Fibroblast of skin of abdomen (primary cell): ENCODE measurements at places on chromosomes 3 and 15.

GRCh38 chr3:194991338-194991654, 279.7 kb downstream of the XXYLT1 start:
- DNase-seq: no peak

GRCh38 chr3:81580355-81580754, 181.1 kb downstream of the GBE1 start:
- DNase-seq: no peak

GRCh38 chr3:44186111-44186672, 55.5 kb upstream of the TOPAZ1 start:
- no peak for DNase-seq

- no peak for DNase-seq
Observed at GRCh38 chr3:135352213-135352612, 557.2 kb downstream of the EPHB1 start.

GRCh38 chr3:13137941-13138832, 65.0 kb upstream of the IQSEC1 start:
- DNase-seq: no peak

DNA sequence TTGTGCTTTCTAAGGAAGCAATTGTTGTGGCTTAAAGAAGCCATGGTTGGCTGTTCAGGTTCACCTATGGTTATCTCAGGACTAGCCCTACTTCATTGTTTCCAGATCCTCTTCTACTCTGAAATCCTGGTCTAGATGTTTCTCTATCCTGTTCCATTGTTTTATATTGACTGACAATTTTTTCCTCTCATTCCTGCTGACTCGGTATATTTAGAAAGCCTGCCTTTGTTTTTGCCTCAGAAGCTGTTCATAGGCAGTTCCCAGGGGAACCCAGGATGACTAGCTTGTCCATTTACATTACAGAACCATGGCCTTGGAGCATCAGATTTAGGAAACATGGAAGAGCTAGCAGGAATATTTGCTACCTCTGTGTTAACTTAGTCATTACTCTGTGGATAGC, 64.0 kb downstream of the SLC9C1 start:
- DNase-seq: no peak

DNA sequence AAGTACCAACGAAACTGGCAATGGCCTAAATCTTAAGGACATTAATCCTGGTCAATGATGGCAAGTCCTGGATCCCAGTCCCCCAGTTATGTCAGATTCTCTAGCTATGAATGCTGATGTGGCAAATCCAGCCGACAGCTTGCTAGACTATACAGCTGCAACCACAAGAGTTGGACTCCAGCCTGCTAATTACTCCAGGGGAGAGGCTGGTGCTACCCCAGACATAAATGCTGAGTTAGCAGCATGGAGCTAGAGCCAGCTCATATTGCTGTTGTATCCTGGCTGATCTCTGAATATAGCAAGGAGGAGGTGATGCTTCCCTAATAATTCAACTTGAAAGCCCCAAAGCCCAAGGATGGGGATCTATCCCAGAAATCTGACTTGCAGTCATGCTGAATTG, 207.1 kb downstream of the LRRN1 start:
- DNase-seq: peak; percentile 34

- no peak for DNase-seq
Observed at GRCh38 chr3:129346695-129347457, 68.2 kb downstream of the HMCES start.

DNA sequence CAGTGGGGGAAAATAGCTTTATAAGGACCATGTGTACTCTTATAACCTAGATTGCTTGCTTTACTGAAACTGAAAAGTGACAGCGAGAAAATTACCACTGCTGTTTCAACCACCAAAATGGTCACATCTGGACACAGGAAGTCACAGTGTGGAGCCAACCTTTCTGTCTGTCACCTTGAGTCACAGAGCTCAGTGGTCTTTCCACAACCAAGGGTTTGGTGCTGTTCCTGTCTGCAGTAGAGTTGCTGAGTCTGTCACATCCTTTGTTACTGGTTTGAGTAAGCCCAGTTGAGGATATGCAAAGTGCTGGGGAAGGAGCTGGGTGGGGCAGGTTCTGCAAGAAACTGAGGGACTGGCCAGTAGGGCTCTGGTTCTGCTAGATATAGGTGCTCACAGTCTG, 139.1 kb upstream of the EIF1B start:
- no peak for DNase-seq

- no peak for DNase-seq
Observed at GRCh38 chr3:129263161-129263910, 13.9 kb downstream of the COPG1 start.

DNA sequence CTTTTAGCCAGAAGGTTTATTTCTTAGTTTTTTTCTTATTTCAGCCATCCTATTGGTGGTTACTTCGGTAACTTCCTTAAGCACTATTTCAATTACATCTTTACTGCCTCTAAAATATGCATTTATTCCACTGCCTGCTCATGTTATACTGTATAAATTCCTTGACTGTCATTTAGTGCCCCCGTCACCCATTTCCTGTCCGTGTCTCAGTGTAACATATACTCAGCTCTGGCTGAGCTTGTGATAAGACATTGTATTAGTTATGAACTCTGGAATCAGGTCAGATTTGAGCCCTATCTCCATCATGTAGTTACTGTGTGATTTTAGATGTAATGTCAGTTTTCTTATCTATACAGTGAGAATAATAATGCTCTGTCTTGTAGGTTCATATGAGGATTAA, 24.2 kb downstream of the PIAS1 start:
- no peak for DNase-seq

GRCh38 chr3:64209866-64210621, 15.2 kb downstream of the PRICKLE2 start:
- no peak for DNase-seq

DNA sequence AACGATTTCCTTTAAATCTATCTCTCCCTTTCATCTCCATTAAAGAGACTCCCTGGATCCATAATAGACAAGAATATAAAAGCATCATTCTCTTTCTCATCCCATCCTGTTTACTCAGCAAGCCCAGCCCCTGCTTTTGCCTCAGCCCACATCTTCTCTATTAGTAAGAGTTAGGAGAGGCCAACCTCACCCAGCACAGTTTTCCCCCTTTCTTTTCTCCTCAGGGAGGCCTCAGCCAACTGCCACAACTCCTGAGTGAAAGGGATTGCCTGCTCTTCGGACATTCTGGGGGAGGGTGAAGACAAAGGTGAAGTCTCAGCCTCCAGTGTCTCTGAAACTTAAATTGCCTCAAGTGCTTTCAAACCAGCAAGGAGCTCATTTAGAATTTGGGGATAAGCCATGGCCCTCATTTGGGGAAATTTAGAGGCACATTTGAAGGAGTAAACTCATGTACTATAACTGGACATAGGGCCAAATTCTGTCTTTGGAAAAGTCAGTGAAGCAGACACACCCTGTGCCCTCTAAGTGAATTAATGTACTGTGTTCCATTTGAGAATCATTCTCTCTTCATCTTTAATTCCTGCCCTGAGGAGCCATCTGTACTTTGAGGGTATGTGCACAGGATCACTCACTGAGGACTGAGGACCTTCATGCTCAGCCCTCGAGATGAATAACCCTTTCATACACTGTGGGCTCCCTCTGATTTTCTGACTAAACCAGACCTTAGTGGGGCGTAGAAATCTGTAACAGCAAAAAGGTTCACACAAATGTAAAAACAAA, 82.5 kb downstream of the SOX2 start:
- DNase-seq: peak; percentile 41

DNA sequence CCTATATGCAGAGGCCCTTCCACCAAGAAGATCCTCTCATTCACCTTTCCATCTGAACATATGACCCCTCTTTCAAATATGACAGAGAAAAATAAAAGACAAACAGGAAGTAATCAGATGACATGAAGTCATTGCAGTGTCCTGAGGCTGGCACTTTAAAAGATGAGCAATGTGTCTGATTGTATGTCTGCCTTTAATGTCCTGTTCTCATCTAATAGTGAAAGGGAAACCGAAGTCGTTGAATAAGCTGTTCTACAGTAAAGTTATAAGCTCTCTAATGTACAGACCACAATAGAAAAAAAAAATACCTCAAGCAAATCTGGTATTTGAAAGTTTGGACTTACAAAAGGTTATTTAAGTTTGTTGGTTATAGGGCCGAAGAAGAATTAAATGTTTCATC, 243.0 kb downstream of the CLSTN2 start:
- no peak for DNase-seq
